Stimulated activated naive CD8-positive, alpha-beta T cell treated with anti-CD3 and anti-CD28 coated beads, Interleukin-15, Interleukin-2, amounts not matched to agents 100 U/mL and 50 U/mL, for 24 hours (primary cell): ENCODE measurements at places on chromosomes 3 and 15.

- no peak for DNase-seq
These were observed 49.8 kb downstream of the BDH1 start for GRCh38 chr3:197505796-197506548.

DNA sequence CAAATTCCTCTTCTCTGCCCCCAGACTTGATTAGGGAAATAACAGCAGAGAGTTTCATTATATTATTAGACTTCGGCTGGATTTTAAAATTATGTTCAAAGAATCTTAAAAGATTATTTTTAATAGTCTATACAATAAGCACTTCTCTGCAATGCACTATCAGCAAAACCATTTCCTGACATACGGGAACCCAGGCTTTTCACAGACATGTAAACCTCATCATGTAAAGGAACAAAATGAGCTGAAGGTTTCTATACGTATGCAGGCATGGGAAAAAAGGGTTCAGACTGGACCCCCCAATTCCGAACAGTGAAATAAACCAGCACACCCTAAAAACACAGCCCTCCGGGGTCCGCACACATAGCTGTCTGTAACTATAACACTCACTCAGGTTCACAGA, 77.5 kb upstream of the LMOD3 start:
- DNase-seq: no peak

- DNase-seq: no peak
These were observed 433.7 kb downstream of the MAGI1 start for GRCh38 chr3:65604863-65605526.

- DNase-seq: no peak
These were observed 497.0 kb upstream of the TBL1XR1 start for GRCh38 chr3:177694316-177694715.

- no peak for DNase-seq
These were observed 239.4 kb upstream of the SOX14 start for GRCh38 chr3:137524751-137525150.

DNA sequence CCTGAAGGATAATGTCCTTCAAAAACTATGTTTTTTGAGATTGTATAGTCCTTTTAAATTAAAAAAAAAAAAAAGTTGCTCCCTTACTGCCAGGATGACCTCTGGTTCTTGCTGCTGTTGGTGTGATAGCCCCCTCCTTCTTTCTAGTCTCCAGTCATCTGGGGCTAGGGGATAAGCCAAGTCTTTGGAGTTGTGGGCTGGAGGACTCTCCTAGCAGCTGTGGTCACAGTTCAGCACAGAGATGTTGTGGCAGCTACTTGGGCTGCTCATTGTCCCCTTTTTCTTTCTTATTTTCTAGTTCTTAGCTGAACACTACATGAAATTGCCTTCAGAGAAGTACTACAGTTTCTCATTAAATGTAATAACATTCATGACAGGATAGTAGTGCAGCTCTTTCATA, 39.2 kb upstream of the APH1B start:
- no peak for DNase-seq

- no peak for DNase-seq
These were observed 448.1 kb upstream of the WNT5A start for GRCh38 chr3:55935241-55935640.
